ENCODE measurements at places on chromosomes 2 and 18. TPM values are rescaled to one million over a fixed set of nuclear protein-coding genes. Genes with fewer than 3 reads are reported as not detected.

- H3K4me3 ChIP-seq = peak overlapping the region; percentile 1
- DNase-seq = peak; percentile 80
- H3K36me3 ChIP-seq = peaks cover 3% of the 10 kb centered on the region
These were observed 120.0 kb upstream of the EPC2 start for GRCh38 chr2:148524519-148524919.

GRCh38 chr18:78543201-78543725 is 436.4 kb upstream of the SALL3 start:
- peaks cover 2% of the 10 kb centered on the region for H3K4me1 ChIP-seq
- H3K4me3 ChIP-seq = no peak overlapping the region
- no peak for DNase-seq
- H3K27ac ChIP-seq = no peak overlapping the region
- H3K36me3 ChIP-seq = no peaks in the 10 kb centered on the region

DNA sequence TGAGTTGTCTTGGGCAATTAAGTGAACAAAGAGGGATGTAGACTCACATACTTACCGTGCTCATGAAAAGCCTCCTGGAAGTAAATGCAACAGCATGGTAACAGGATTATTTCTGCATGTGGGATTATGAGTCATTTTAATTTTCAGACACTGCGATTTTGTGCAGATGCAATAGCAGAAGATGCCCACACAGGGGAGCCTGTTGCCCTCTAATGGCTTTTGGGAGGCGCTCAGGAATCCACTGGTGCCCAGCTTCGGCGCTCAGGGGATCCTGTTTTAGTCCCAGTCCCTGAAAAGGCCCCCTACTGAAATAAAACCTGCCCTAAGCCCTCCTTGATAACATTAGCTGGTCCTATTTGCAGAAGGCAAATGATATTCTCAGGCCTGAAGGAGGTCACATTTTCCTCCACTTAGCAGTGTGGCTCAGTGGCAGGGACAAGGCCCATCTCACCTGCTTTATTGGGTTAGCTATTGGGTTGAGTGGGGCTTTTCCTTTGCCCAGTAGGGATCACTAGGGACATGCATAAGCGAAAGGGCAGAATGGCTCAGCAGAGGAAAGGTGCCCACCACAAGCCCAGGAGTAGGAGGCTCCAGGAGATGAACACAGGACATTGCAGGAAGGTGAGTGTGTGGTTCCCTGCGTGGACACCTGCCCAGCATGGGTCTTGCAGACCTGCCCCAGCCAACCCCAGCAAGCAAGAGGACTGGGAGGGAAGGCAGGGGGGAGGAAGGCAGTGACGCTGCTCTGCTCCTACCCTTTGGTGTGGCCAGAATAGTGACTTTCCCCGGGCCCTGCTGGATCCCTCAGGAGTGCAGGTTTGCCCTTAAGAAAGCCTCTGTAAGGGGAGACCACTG is 26.5 kb upstream of the KCNS3 start:
- no peak overlapping the region for H3K4me3 ChIP-seq
- DNase-seq = peak; percentile 65
- no peaks in the 10 kb centered on the region for H3K4me1 ChIP-seq
- H3K36me3 ChIP-seq = no peaks in the 10 kb centered on the region
- no peak overlapping the region for H3K27ac ChIP-seq
- peaks cover 11% of the 10 kb centered on the region for H3K27me3 ChIP-seq

CABLES1 gene
- total RNA-seq = 3.7 TPM

DNA sequence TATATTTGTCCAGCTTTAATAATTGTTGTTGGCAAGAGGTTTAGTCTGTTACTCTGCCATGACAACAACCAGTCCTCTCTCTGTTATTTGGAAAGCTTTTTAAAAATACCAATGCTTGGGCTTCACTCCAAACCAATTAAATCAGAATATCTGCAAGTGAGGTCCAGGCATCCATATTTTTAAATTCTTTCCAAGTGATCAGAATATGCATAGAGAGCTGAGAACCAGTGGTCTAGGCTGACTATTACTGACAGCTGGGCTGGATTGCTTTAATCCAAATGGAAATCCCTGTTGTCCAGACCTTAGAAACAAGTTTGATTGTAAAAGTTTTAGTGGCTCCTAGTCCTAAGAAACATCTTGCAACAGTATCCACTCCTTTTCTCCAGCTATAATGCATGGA is 1059.7 kb upstream of the ACVR2A start:
- H3K4me1 ChIP-seq = no peaks in the 10 kb centered on the region
- no peak for DNase-seq
- peaks cover 2% of the 10 kb centered on the region for H3K27me3 ChIP-seq
- H3K36me3 ChIP-seq = no peaks in the 10 kb centered on the region
- no peak overlapping the region for H3K4me3 ChIP-seq

GRCh38 chr2:127675331-127676261 is at the start of gene LIMS2:
Gene LIMS2, minus strand, starts transcription at chr2:127675530. Its CDS starts 506 bp downstream, at chr2:127675024.
- no peak for DNase-seq
- peaks cover 7% of the 10 kb centered on the region for H3K4me1 ChIP-seq
- peaks cover 33% of the 10 kb centered on the region for H3K27me3 ChIP-seq
- H3K36me3 ChIP-seq = no peaks in the 10 kb centered on the region
- no peak within 1 kb of the TSS for H3K27ac ChIP-seq

GRCh38 chr18:35623255-35623654 is 41.7 kb downstream of the GALNT1 start:
- no peak overlapping the region for H3K4me3 ChIP-seq
- peaks cover 17% of the 10 kb centered on the region for H3K36me3 ChIP-seq
- H3K4me1 ChIP-seq = peaks cover 29% of the 10 kb centered on the region
- no peaks in the 10 kb centered on the region for H3K27me3 ChIP-seq

TMEM247 gene
- not detected for total RNA-seq

SGPP2 gene
- total RNA-seq = 9.4 TPM

NT5C1B gene
- not detected for total RNA-seq

Measured in activated CD4-positive, alpha-beta T cell treated with anti-CD3 and anti-CD28 coated beads for 36 hours (primary cell).